ENCODE measurements at places on chromosomes 7 and 10. TPM values are rescaled to one million over a fixed set of nuclear protein-coding genes. Genes with fewer than 3 reads are reported as not detected.

DNA sequence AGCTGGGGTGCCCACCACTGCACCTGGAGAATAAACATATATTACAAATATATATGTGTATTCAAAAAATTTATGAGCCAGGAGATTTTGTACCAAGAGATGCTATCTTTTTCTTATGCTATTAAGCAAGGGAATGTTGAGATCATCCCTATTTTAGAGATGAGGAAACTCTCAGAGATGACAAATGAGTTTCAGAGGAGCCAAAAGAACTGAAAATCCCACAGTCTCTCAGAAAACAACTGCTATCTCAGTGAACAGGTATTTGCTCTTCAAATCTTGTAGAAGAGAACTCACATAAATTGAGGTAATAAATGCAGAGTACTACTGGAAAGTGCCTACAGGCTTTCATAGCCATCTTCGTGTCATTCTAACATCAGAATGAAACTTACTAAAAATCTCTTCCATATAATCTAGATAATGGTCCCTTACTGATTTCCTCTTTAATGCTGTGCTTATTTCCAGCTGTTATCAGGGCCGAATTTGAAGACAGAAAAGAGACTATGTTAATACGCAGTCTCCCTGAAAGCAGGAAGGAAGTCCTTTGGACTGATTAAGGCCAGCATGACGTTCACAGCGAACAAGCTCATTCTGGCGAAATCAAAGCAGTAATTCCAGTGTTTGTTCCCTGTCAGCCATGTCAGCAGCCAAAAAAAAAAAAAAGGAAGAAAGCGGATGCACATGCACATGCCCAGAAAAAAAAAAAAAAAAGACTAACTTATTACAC is 29.4 kb upstream of the ANAPC16 start:
- no peak for DNase-seq

GRCh38 chr10:99457813-99458212 is 27.4 kb upstream of the GOT1 start:
- DNase-seq = no peak

- DNase-seq = no peak
Measured at GRCh38 chr7:156464339-156464738, 176.2 kb upstream of the RNF32 start.

DNA sequence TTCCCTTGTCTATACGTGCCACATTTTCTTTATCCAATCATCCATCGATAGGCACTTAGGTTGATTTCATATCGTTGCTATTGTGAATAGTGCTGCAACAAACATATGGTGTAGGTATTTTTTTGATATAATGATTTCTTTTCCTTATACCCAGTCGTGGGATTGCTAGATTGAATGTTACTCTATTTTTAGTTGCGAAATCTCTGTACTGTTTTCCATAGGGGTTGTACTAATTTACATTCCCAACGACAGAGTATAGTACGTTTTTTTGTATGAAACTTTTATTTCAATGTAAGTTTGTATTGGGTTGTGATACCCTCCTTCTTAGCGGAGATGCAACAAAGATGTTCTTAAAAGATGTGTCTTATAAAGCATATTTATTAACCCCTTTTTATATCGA is 30.0 kb downstream of the AKR1B1 start:
- no peak for DNase-seq

GRCh38 chr10:107826171-107826570 is 661.7 kb upstream of the SORCS1 start:
- no peak for DNase-seq

TMEM270 gene
- not detected for total RNA-seq

DNA sequence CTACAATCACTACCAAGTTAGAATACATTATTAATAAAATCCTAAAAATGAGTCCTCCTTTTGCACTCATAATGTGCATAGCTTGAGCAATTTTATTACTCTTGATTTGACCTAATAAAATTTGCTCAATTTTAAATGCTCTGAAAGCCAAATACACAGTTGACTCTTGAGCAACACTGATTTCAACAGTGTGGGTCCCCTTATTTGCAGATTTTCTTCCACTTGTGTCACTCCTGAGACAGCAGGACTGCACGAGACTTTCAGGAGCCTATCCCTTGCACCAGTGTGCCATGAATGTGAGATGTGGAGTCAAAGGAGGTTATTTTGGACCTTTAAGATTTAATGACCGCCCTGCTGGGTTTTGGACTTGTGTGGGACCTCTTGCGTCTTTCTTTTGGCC is 23.2 kb downstream of the RNF216 start:
- no peak for DNase-seq

- peak; percentile 48 for DNase-seq
Measured at GRCh38 chr10:119667562-119668328, 16.6 kb downstream of the BAG3 start.

GRCh38 chr7:155947051-155947450 is 134.8 kb upstream of the SHH start:
- no peak for DNase-seq

CXCL12 gene
- total RNA-seq = 119 TPM

SDK1 gene
- 15.1 TPM for total RNA-seq

DNA sequence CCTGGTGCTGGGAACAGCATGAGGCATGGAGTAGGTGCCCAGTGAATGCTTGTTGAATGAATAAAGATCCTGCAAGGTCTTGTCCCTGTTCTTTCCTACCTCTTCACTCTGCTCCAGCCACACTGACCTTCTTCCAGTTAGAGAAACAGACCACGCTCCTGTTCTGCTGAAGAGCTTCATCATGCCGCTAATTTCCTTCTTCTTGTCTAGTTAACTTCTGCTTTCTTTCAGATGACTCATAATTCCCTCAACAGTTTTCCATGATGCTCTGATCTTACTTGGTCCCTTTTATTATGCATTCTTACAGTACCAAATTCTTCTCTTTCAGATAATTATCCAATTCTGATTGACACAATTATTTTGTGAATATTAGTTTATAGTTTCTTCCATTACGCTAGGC is 59.5 kb upstream of the C1QL3 start:
- no peak for DNase-seq
